ENCODE measurements at places on chromosomes 2 and 18. TPM values are rescaled to one million over a fixed set of nuclear protein-coding genes. Genes with fewer than 3 reads are reported as not detected.

The DAPL1 gene
- total RNA-seq, result not detected

The DGUOK gene
- total RNA-seq, result 88.1 TPM

The FAHD2A gene
- 32.8 TPM for total RNA-seq

The ASB3 gene
- 16.3 TPM for total RNA-seq

The MARCHF4 gene
- 1.2 TPM for total RNA-seq

The SCN3A gene
- 0.17 TPM for total RNA-seq

The RBM44 gene
- under 0.01 TPM for total RNA-seq

The LRRTM1 gene
- not detected for total RNA-seq

The SERPINB10 gene
- not detected for total RNA-seq

The EFHD1 gene
- total RNA-seq, result 0.45 TPM

The SPATS2L gene
- total RNA-seq, result 136 TPM

The OXER1 gene
- total RNA-seq, result under 0.01 TPM

The CAPN14 gene
- under 0.01 TPM for total RNA-seq

The ARHGAP15 gene
- not detected for total RNA-seq

The COX7A2L gene
- 197 TPM for total RNA-seq

The GALR1 gene
- total RNA-seq, result not detected

The CFAP53 gene
- total RNA-seq, result 0.34 TPM

The IL1RN gene
- total RNA-seq, result not detected

The C18orf54 gene
- 3.7 TPM for total RNA-seq

The SLC8A1 gene
- total RNA-seq, result 11.9 TPM

The GPR39 gene
- 3.7 TPM for total RNA-seq

The TUBA4B gene
- total RNA-seq, result not detected

The DES gene
- 5.0 TPM for total RNA-seq

The SH3RF3 gene
- 9.8 TPM for total RNA-seq

The ARHGAP28 gene
- 7.4 TPM for total RNA-seq

The HIBCH gene
- total RNA-seq, result 6.8 TPM

The ATIC gene
- total RNA-seq, result 51.6 TPM

Data from bronchus fibroblast of lung (primary cell).